ENCODE measurements at places on chromosomes 3 and 15.

DNA sequence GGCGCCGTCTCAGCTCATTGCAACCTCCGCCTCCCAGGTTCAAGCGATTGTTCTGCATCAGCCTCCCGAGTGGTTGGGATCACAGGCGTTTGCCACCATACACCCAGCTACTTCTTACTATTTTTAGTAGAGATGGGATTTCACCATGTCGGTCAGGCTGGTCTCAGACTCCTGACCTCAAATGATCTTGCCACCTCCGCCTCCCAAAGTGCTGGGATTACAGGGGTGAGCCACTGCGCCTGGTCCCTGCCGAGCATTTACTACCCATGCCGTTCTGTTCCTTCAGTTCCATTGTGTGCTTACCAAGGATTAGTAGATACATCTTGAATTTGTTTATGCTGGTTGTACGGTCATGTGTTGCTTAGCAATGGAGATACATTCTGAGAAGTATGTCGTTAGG lies 10.3 kb downstream of the CHD2 start:
- DNase-seq = no peak

DNA sequence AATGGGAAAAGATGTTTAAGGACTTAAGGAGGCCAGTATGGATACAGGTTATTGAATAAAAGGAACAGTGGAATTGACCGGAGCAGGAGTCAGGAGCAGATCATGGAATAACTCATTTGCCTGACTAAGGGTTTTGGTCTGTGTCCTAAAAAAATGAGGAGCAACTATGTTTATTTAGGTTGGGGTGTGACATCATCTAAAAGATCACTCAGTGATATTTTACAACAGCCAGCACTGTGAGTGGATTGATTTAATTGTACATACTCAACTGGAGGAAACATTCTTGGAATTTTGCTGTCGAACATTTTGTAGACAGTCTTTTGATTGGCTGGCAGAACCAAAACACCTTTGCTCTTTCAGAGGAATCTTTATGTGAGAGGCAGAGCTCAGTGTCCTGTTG lies 348.6 kb upstream of the CDIN1 start:
- no peak for DNase-seq

DNA sequence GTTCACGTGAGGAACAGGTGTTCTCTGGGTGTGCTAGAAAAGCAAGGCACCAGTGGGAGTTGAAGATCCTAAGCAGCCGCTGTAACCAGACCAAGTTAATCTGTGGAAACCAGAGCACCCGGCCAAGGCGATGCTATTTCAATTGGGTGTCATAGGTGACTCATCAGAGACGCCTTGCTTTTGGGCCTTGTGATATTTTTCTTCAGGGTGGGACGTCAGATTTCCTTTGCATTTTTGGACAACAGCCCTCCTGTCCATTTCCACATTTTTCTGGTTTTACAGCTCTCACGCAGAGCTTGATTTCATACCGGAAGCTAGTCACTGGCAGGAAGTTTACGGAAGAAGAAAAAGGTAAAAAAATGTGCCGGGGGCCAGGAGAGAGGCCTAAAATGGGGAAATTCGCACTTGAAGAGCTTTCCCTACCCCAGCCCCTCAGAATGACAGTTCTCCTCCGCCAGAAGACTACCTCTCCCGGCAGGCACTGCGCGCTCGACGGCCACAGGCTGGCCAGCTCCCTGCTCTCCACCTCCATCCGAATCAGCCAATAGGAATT lies 471 bp upstream of the KBTBD8 start:
- DNase-seq = no peak

- peak; percentile 84 for DNase-seq
Measured at GRCh38 chr15:40274350-40275274, 8.3 kb downstream of the ANKRD63 start.

GRCh38 chr3:31219131-31219843 lies 313.4 kb upstream of the STT3B start:
- peak; percentile 14 for DNase-seq

DNA sequence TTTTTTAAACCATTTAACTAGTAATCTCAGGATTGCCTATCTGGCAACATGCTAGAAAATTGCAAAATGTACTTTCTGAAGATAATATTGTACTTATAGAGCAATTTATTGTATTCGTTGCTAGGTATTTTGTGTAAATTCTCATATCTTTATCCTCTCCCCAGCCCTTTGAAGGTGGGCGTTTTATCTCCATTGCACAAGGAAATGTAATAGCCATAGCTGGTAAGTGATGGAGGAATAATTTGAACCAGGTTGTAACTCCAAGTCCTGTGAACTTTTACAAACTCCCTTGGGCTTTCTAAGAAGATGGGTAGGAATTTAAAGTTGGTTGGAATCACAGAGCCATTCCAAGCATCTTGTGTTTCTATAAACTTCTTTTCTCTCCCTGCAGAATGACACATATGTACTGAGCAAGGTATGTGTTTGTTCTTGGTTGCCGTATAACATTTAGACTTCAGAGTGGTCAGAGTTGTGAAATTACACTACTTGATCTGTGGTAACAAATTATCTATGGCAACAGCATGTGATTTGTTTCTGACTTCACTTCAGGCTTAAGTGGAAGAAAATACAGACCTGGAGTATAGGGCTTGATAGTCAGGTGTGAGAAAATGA lies 170.9 kb downstream of the AKAP13 start:
- DNase-seq = no peak

DNA sequence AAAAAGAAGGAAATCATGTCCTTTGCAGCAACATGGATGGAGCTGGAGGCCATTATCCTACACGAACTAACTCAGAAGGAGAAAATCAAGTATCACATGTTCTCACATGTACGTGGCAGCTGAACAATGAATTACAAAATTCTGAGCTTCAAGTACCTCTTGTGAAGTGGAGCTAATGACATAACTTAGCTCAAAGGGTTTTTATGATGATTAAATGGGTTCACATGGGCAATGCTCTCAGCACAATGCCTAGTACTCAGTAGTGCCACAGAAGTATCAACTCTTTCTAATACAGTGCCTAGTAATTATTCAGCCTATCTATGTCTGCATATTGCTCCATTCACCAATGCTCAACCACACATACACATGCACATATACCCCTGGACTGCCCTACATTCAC lies 407.5 kb upstream of the WNT5A start:
- no peak for DNase-seq

- no peak for DNase-seq
Measured at GRCh38 chr3:98761643-98762229, 1.4 kb upstream of the ST3GAL6 start.

DNA sequence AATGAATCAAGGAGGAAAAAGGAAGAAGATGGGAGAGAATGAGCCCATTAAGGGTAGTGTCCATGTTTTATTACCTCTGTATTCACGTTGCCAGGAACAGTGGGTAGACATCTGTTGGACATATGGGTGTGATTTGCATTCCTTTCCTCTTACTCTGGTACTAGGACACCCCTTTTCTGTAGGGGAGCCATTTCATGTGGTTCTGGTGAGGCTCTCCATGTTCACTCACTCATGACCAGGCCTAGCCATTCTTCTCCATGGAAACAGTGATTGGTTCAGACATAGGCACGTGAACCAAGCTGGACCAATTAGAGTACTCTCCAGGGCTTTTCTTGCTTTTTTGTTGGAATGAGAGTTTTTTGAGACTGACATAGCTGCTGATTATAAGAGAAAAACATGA lies 39.6 kb upstream of the PDCD6IP start:
- no peak for DNase-seq

- no peak for DNase-seq
Measured at GRCh38 chr3:111928613-111929012, 50.2 kb upstream of the ABHD10 start.

- DNase-seq = no peak
Measured at GRCh38 chr3:97967966-97968365, 4.3 kb downstream of the RIOX2 start.

Measured in LoVo (cell line).